ENCODE measurements at places on chromosomes 16 and 17.

DNA sequence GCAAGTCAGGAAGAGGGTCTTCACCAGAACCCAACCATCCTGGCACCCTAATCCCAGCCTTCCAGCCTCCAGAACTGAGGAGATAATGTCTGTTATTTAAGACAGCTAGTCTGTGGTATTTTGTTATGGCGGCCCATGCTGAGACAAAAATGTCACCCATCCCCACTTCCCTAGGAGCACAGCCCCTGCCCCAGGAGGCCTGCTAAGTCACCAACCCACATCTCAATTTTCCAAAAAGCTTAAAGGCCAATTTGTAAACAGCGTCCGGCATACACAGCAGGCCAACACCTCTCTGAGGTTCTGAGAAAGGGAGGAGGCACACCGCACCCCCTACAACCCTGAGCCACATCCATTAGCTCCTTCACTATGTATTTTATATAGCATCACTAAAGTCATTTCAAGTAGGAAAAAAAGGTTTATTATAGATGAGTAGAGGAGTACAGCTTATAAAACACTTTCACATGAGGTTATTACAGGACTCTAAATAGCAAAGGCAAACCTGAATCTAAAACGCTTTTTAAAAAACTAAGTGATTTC, 6.9 kb downstream of the TMEM170A start:
- no peak for DNase-seq

DNA sequence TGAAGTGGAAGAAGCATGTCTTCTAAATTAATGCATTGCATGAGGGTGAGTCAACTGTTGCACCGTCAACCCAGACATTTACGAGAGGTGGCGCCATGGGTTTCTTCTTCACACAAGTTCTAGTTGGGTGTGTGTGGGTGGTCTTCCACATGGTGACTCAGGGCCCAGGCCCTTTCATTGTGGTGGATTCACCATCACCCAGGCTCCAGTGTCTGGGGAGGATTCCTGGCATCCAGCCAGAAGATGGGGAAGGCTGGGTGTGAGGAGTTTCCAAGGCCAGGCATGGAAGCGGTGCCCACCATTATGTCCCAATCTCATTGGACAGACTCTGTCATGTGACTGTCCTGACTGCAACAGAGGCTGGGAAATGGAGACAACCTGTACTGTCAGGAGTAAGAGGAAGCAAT, 21.4 kb upstream of the JPH3 start:
- DNase-seq: no peak

- DNase-seq: no peak
Observed at GRCh38 chr16:72829846-72830775, 217.8 kb downstream of the ZFHX3 start.

DNA sequence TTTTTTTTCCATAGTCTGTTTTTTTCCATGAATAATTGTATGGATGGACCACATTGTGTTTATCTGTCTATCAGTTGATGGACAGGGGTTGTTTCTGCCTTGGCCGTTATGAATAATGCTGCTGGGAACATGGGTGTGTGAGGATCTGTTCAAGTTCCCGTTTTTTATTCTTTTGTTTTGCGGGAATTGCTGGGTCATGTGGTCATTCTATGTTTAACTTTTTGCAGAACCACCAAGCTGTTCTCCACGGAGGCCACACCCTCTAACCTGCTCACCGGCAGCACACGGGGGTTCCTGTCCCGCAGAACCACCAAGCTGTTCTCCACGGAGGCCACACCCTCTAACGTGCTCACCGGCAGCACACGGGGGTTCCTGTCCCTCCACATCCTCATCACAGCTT, 5.9 kb upstream of the MSLN start:
- no peak for DNase-seq

DNA sequence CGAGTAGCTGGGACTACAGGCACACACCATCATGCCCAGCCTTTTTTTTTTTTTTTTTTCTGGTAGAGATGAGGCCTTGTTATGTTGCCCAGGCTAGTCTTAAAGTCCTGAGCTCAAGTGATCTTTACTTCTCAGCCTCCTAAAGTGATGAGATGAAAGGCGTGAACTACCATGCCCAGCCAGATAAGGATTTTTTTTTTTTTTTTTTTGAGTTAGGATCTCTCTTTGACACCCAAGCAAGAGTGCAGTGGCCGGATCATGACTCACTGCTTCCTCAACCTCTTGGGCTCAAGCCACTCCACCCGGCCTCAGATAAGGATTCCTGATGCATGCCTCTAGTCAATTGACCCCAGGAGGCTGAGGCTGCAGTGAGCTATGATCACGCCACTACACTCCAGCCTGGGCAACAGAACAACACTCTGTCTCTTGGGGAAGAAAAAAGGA, 11.2 kb upstream of the PLEKHG4 start:
- peak; percentile 91 for DNase-seq

- no peak for DNase-seq
Observed at GRCh38 chr16:57952909-57953308, 18.0 kb downstream of the CNGB1 start.

GRCh38 chr16:71537643-71538042, 11.4 kb downstream of the CHST4 start:
- peak; percentile 9 for DNase-seq

DNA sequence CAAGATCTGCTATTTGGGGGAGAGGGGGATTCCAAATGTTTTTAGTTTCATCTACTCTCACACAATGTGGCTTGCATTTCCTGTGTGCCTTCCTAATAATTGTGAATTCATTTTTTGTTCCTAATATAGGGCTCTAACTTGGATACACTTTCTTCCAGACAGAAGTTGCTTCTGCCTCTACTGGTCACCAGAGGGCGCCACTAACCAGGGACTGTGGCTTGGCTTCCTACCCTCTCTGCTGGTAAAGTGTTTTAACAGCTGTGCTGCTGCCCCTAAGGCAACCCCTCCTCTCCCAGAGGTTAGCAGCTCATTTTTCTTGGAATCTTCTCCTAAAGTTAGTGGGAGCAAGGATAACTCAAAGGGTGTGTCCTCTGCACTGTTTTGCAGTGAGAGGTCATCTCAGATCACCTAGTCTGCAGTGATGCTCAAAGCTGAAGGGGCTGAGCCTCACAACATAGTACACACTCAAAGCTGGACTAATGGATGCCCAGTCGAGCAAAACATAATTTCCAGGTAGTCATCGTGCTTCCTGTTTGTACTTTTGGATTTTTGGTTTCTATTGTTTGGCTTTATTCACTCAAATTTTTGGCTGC, 5.0 kb upstream of the PRSS54 start:
- DNase-seq: no peak

DNA sequence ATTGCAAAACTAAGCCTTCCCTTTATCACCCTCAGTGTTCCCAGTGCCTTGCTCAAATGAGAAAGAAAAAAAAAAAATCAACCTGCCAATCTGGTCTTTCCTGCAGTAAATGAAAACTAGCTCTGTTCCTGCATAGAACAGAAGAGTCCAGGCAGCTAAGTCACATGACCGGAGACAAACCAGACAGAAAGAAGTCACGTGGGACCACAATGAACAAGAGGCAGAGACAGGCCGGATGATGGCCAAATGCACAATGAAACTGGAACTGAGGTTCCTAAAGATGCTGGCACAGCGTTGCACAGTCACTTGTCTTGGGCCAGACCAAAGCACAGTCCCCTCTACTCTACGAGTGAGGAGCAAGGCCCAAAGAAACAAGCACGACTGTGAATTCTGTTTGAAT, 172.5 kb downstream of the GRIN2A start:
- DNase-seq: no peak

DNA sequence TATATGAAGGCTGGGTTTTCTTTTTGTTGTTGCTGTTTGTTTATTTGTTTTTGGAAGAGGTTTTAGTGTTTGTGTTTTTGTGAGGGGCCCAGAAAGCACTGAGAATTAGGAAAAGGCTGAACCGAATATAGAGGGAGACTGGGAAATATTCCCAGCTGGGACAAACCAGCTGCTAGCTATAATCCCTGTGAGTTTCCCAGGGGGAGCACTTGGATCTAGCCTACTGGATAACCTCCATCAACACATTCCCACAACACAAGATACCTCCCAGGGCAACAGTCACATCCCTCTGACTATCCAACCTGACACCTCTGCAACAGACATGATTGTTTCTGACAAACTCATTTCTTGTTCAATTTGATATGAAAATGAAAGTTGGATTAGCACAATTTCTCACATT, 16.7 kb downstream of the CDH11 start:
- DNase-seq: no peak

DNA sequence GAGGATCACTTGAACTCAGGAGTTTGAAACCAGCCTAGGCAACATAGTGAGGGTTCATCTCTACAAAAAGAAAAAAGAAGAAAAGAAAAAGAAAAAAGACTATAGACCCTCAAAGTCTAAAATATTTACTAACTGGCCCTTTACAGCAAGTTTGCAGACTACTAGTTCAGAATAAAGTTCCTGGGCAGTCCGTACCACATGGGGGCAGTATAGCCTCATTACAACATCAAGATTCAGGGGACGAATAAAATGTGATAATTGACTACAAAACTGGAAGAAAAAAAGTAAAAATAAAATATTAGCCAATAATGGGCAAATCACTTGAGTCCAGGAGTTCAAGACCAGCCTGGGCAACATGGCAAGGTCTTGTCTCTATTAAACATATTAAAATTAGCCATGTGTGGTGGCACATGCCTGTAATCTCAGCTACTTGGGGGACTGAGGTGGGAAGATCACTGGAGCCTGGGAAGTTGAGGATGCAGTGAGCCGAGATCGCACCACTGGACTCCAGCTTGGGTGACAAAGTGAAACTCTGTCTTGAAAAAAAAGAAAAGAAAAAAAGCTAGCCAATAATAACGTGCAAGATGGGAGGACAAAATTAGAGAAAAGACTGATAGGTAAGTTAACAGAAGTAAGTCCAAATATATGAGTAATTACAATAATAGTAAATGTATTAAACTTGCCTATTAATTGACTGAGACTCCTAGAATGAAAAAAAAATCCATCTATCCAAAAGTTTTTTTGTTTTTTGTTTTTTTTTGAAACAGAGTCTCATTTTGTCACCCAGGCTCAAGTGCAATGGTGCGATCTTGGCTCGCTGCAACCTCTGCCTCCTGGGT, 129.4 kb upstream of the SEC14L1 start:
- no peak for DNase-seq

DNA sequence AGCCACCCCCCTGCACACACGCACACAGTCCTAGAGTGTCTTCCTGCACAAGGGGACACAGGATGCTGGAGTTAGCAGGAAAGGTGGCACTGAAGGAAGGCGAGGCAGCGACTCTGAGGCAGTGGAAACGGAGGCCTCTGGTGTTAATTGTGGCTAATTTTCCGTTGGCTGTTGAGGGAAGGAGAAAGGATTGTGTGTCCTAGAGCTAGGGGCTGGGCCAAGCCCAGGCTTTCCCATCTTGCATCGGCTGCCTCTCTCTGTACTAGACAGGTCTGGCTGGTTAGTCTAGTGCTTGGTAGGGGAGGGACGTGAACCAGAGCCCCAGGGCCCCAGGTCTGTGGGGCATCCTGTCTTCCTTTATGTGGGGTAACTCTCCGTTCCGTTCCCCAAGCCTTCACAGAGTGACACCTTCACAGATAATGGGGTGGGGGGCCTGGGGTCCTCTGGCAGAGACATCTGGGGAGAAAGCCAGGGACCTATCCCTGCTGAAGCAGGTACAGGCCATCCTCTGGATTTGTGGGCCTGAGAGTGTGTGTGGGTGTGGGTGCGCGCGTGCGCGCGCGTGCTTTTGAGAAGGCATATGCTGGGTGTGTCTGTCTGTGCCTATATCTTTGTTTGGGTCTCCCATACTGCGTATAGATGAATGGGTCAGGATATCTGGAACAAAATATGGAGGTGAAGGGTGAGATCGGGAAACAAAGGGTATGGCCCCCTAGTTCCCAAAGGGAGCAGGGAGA, at the start of gene CHD3:
Gene CHD3, plus strand, starts transcription at position 606 of the 737 bp plus-strand sequence. CDS start 212 bp downstream, outside the sequence.
- no peak for DNase-seq

- no peak for DNase-seq
Observed at GRCh38 chr16:86504315-86505184, 5.8 kb upstream of the FOXF1 start.

DNA sequence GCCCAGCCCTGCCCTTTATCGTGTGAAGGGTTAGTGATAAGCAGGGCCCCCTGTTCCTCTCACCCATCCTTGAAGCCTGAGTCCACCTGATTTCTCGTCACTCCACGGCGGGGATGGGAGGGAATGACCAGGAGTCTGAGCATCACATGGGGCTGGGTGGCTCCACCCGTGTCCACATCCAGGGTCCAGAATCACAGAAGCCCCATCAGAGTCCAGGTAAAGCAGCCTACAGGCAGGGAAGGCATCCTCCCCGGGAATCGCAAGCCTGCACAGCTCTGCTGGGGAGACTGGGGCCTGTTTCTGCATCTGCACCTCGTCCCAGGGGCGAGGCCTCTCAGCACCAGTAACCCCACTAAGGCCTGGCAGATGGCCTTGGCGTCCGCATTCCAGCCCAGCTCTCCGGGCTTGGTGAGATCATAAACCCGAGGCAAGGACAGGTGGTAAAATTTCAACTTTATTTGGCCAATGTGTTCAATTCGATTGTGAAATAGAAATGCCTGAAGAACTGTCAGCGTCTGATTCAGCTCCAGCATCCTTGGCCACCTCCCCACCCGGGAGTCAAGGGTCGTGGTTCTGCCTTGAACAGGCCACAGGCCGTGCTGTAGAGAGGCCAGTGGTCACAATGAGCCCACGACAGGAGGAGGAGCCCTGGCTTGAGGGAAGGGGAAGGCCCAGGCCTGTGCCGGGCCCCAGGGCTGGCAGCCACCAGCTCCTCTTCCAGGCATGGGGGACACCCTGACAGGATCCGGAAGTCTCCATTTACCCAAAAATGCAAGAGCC, 8.1 kb upstream of the PPP1R27 start:
- no peak for DNase-seq

- no peak for DNase-seq
Observed at GRCh38 chr16:57143149-57143921, 42.5 kb downstream of the PSME3IP1 start.

GRCh38 chr17:80649672-80650330, 105.2 kb downstream of the RPTOR start:
- peak; percentile 15 for DNase-seq

GRCh38 chr16:19833581-19833980, 51.1 kb downstream of the GPRC5B start:
- no peak for DNase-seq

GRCh38 chr17:83149029-83149725, 69.8 kb downstream of the METRNL start:
- DNase-seq: no peak

DNA sequence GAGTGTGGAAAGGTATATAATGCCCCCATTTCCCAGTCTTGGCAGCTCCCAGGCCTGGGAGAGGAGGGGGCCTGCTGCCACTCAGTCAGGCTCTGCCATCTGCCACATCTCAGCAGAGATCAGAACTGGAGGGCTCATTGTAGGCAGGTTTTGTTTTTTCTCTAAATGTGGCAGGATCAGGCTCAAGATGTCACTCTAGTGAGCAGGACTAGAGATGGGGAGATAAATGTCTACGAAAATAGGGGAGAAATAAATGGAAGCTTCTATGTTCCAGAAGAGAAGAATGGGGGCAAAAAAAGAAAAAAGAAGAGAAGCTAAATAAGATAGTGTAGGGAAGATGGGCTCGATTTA, 13.9 kb downstream of the NXPH3 start:
- DNase-seq: no peak

DNA sequence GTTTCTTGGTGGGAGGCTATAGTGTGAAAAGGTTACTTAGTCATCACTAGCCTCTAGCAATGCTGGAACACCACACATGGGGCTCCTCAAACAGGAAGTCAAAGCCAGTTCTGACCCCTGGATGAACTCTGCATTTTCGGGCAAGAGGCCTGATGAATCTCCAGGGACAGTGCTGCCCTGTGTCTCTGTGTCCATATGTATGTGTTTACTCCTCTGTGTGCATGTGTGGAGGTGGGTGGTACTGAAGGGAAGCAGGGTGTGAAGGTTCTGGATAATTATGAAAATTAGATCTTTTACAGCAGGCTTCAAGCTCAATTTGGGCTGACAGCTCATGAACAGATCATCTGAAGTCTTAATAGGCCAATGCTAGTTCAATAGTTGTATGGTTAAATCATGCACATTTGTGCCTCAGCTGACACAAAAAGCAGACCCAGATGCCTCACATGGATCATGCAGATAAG, 133.6 kb downstream of the SNX11 start:
- DNase-seq: no peak
